Stimulated activated CD4-positive, alpha-beta T cell treated with anti-CD3 and anti-CD28 coated beads, Interleukin-1b, Interleukin-23, amount 100 ng/mL, for 1 hour (primary cell): ENCODE measurements at places on chromosomes 2 and 18.

DNA sequence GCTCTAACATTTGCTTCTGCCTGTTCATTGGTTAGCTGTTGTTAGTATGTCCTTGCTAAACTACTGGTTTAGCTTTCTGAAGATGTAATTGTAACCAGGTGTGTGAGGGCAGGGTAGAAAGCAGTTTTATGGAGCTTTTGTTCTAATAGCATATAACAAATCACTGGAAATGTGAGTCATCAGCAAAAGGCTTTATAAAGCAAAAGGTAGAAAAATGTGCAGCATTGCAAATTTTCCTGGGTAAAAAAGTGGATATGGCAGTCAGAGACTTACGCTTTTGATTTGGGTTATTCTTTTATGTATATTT is 85.3 kb downstream of the ZNF407 start:
- no peak for DNase-seq

GRCh38 chr2:181145645-181146044 is 165.2 kb downstream of the UBE2E3 start:
- DNase-seq, result no peak

DNA sequence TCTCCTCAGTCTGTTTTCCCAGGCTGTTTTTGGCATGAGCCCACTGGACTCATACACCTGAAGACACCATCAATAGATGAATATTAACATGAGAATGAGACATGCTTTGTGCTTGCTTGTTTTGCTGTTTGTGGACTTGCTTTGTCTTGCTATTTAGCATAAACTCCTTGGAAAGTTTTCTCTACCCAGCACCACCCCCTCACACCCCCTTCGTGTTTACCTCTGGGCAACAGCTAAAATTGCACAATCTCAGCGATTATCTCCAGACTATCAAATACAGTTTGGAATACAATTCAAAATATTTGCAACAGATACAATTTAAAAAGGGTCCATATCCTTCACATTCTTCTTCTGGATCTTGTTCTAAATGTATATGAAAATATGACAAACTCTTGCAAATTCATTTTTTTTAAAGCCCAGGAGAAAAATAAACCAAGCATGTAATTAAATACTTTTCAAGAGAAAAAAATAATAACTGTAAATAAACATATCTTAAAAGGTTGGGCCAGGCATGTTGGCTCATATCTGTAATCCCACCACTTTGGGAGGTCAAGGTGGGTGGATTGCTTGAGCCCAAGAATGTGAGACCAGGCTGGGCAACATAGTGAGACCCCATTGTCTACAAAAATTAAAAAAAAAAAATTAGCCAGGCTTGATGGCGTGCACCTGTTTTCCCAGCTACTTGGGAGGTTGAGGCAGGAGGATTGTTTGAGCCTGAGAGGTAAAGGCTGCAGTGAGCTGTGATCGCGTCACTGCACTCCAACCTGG is 32.3 kb upstream of the PMAIP1 start:
- DNase-seq, result no peak

GRCh38 chr2:228838819-228839218 is 432.3 kb downstream of the PID1 start:
- DNase-seq, result no peak

DNA sequence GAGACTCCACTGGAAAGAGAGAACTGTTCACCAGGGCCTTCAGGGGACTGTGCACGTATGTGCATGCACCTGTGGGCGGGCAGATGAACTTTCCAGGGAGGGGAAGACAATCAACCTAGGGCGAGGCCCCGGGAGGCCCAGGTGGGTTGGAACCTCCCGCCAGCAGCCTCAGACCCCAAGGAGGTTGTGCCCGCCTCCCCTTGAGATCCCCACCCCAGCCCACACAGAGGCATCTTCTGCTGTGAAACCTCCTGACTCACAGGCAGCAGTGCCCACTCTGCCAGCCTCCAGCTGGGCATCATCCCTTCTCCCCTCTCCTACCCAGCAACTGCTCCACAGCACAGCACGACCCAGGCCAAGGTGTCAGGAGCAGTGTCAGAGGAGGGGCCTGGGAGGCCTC is 54.4 kb downstream of the FAM178B start:
- no peak for DNase-seq

- no peak for DNase-seq
Observed at GRCh38 chr2:43842866-43843226, 4.1 kb downstream of the ABCG8 start.

DNA sequence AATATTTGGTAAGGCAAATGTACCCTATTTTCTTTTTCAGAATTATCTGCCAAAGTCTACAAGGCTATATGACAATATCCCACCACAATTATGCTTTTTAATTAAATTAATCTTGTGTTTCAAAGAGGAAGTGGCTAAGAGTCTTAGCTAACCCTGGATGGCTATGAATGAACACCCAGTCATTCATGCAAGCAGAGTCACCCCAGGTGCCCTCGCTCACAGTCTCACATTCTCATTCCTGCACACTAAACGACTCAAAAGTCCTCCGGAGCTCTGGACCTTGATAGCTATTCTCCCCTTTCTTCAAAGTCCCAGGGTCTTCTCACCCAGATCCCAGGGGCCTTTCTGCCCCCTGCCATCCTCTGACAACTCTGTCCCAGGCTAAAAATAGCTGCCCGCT is 42.1 kb upstream of the MRPL19 start:
- DNase-seq, result no peak

GRCh38 chr18:35716169-35716831 is 134.8 kb downstream of the GALNT1 start:
- DNase-seq, result no peak

- DNase-seq, result no peak
Observed at GRCh38 chr2:190158798-190159434, 96.4 kb upstream of the MSTN start.

DNA sequence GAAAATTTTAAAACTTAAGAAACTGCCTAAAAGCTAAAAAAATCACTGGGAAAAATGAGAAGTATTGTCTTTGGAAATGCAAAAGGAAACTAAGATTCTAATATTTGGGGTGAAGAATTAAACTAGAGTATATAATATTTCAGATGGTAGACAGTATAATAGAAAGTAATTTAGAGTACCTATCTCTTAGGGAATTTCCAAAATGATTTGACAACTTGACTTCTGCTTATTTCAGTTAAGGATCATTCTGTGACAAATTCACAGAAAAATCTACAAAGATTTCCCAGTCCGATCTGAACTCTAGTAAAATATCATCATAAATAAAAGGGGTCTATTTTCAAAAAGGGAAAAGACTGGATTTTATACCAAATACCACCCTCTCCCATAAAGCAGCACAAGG is 99.6 kb downstream of the ATAD2B start:
- no peak for DNase-seq

DNA sequence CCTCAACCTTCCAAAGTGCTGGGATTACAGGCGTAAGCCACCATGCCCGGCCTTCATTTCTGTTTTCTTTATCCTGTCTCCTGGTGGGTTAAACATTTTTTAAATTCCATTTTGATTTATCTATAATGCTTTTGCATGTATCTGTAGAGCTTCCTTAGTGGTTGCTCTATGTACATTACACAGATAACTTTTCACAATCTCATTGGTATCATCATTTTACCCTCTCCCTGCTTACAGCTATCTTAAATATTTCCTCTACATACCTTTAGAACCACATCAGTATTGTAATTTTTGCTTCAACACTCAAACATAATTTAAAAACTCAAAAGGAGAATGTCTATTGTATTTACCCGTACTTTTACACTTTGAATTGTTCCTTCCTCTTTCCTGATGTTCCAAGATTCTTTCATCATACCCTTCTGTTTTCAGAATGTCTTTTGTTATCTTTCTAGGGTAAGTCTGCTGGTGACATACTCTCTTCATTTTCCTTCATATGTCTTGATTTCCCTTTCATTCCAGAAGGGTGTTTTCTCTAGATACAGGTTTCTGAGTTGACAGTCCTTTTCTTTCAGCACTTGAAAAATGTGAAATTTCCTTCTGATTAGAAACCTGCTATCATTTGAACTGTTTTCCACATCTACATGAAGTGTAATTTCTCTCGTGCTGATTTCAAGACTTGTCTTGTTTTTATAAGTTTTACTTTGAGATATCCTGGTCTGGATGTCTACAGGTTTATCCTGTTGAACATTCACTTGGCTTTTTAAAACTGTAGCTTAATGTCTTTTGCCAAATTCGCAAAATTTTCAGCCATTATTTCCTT is 21.9 kb downstream of the PPP3R1 start:
- no peak for DNase-seq

- DNase-seq, result no peak
Observed at GRCh38 chr2:150663143-150663542, 175.7 kb upstream of the RND3 start.

DNA sequence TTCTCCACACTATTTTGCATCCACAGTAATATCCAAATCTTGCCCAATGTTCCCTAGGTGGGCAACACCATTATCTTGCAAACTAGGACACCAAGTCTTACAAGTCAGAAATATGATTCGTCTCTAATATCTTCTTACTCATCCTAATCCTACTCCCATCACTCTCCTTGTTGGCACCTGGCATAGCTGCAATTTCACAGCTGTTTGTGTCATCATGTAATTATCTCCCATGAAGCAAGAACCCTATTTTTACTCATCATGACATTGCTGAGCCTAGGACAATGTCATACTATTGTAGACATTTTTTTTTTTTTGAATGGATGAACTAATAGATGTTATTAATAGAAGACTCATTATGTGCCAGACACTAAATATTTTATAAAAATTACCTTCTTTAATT is 91.3 kb upstream of the CCDC141 start:
- DNase-seq, result no peak

DNA sequence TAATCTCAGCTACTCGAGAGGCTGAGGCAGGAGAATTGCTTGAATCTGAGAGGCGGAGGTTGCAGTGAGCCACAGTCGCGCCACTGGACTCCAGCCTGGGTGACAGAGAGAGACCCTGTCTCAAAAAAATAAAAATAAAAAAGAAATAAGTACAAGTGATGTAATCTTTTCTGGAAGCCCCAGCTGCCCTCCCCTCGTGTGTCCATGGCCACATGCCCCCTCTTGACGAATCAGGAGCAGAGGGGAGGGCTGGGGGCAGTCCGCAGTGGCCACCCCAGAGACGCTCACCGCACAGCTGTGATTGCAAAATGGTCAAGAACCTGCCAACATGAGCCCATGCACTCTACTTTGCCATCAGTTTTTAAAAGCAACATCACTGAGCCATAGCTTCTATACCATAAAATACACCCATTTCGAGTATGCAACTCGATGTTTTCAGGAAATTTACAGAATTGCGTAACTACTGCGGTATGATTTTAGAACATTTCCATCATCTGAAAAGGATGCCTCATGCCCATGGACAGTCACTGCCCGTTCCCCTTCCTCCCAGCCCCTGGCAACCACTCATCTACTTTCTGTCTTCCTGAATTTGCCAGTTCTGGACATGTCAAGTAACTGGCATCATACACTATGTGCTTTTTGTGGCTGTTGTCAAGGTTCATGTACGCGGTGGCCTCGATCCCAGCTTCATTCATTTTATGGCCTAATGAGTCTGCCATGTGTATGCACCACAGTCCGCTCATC is 88.1 kb downstream of the NDUFA10 start:
- DNase-seq, result no peak

DNA sequence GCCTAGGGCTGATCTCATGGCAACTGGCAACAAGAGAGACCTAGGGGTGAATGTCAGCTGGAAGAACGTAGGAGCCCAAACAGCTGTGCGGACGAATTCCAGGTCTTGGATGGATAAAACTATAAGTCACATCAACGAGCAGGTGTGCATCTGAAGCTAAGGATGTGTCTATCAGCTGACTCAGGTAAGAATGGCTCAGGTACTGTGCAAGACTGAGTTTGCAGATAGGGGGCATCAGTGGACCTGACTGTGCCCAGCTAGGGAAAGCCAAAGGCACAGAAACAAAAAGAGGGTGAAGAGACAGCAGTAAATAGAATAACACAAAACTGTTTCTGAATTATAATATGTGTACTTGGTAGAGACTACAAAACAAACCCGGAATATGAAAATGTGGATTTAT is 357.3 kb downstream of the ZEB2 start:
- peak; percentile 1 for DNase-seq

GRCh38 chr2:176763851-176764404 is 448.7 kb upstream of the HNRNPA3 start:
- no peak for DNase-seq

- DNase-seq, result no peak
Observed at GRCh38 chr2:187971893-187972292, 319.8 kb upstream of the GULP1 start.

DNA sequence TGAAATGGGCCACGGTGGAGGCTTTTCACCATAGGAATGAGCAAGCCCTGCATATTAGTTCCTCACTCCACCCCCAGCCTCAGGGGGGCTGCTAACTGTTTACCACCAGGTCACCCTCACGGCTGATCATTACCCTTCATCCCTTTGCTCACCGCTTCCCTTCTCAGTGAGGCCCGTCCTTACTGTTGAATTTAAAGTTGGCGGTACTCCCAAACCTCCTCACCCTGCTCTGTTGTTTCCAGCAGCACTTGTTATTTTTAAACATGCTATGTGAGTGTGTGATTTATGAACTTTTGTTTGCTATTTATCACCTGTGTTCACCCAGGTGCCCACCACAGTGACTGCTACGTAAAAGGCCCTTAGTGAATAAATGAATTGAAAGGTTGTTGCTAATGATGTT is 243.6 kb downstream of the ZNF407 start:
- no peak for DNase-seq

- DNase-seq, result no peak
Observed at GRCh38 chr2:170715932-170716777, 1.0 kb downstream of the SP5 start.

DNA sequence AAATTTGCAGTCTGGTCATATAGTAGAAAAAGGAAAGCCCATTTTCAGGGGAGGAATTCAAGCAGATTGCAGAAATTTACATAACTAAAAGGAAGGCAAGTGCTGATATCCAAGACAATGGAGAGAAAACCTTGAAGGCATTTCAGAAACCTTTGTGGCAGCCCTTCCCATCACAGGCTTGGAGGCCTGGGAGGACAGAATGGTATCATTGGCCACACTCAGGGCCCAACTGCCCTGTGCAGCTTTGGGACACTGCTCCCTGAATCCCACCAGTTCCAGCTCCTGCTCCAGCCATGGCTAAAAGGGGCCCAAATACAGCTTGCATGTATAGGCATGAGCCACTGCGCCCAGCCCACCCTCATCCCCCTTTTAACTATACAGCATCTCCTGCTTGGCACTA is 81.1 kb upstream of the NYAP2 start:
- no peak for DNase-seq

DNA sequence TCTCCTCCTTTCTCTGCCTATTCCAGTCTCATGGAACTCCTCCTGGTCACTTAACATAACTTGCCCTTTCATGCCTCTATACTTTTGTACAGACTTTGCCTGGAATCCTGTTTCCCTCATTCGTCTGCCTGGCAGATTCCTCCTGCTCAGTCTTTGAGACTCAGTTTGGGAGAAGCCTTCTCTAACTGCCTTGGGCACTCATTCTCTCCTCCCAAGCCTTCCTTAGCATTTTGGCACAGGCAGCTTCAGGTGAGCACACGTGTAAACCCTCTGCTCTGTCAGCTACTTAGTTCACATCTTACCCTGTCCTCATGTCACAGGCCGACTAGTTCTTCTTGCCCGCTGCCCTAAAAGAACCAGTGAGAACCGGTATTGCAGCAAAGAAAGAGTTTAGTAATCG is 6.0 kb upstream of the FAM98A start:
- DNase-seq, result no peak

GRCh38 chr2:29000956-29001355 is 19.9 kb downstream of the TOGARAM2 start:
- DNase-seq, result no peak

- no peak for DNase-seq
Observed at GRCh38 chr2:168692132-168692744, 110.2 kb upstream of the NOSTRIN start.
